ENCODE measurements at places on chromosomes 4 and X.

DNA sequence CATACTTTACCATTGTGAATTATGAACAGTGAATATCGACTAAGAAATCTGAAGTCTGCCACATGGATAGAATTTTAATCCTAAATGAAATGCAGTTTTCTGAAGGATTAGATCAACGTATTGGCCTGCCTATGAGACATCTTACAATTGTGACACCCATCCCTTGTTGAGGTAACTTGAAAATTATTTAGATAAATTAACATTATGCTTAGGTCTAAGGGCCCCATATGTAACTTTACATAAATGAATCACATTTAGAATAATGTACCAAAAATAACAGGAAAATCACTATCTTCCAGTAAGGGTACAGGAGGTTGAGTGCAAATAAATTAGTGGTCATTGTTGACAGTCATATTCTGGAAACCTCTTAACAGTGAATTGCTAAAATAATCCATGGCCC, 13.5 kb downstream of the XAGE5 start:
- DNase-seq: no peak

GRCh38 chr4:83219344-83220331, 65.0 kb downstream of the COQ2 start:
- peak; percentile 61 for DNase-seq

- no peak for DNase-seq
Observed at GRCh38 chr4:24795666-24796381, 451 bp downstream of the SOD3 start.

- DNase-seq: no peak
Observed at GRCh38 chr4:49018718-49019295, 32.7 kb downstream of the CWH43 start.

DNA sequence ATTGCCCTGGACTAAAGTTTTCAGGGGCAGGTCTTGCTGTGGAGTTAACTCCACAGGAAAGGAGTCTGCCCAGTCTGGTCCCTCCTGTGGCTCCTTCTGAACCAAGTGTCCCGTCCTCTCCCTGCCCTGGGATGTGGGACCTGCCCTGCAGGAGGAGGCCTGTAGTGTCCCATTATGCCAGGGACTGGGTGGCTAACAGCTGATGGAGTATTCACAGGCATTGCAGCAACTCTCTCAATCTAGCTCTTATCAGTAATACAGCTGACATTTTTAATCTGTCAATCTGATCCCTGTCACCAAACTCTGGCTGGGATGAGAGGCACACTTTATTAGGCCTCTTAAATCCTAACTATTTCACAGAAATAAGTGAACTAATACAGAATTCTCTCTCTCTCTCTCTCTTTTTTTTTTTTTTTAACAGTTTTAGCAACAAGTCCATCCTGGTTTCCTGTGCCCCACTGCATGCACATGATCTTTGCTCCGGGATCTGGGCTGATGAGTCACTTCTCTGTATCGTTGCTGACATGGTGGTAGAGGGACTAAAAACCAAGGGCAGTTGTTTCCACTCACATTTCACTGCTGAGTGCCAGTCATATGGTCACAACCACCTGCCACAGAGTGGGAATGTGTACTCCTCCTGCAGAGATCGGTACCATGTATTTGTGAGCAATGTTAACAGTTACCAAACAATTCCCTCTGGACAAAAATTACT, 39.1 kb downstream of the HAND2 start:
- DNase-seq: no peak

DNA sequence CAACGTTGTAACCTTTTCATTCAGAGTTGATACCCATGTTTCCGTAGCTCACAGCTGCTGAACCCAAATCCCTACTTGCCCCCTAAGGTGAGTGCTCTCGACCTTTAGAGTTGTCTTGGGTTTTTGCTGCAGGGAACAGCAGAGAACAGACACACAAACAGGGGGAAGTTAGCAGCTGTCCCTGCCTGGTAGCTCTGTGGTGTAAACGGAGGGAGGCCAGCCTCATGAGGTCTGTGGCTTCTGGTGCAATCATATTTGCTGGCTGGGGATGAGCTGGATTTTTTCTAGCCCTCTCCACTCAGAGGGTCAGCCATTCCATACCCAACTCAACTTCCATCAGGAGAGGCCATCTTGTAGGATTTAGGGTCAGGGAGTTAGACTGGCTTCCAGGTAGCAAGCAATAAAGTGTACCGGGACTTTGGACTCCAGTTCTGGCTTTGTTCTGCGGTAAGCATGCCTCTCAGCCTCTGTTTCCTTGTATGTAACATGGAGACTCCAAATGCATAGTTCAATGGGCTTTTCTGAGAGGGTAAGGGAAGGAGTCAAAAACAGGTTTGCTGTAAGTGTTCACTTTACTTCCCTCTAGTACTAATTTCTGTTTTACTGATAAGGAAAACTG, 218.9 kb downstream of the MID1IP1 start:
- no peak for DNase-seq

DNA sequence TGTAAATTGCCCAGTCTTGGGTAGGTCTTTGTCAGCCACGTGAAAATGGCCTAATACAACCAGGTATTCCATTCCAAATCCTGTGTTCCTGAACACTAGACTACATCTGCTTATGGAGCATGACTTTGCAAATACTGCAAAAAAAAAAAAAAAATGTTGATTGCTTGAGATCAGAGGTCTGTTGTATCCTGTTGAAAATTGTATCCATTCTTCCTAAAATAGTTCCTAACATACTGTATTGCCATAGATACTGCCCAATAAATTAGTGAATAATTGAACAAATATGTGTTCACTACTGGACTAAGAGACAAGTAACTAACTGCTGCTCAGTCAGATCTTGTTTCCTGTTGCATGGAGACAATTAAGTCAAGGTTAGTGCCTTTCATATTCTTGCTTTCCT, 164.3 kb upstream of the PABPC4L start:
- DNase-seq: no peak

GRCh38 chr4:169116270-169116901, 106.3 kb upstream of the CBR4 start:
- no peak for DNase-seq

DNA sequence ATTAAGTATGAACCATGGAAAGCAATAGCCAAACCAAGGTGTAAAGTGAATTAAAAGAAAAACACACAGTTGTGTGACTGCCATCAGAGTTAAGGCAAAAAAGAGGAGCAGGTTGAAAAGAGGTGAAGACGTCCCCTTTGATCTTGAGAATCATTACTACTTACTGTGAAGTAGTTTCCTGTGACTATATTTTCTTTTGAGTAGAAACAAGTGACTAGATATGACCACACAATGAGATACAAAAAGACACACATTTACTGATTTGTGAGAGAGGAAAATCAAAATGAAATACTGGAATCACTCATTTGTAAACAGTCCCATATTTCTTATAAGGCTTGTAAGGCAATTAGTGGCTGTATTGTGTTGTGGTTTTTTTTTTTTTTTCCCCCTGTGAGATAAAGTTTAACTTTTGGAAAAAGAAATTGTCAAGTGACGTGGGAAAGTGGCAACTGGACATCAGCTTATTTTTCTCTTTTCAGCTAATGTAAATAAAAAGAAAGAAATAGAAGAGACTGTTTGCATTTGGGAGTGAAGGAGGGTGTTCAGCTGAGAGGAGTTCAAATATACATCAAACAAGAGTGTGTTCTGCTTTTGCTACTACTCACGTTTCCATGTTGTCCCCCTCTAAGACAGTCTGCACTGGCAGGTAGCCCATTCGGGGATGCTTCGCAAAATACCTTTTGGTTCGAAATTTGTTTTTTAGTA, 106.4 kb upstream of the FTHL17 start:
- no peak for DNase-seq

DNA sequence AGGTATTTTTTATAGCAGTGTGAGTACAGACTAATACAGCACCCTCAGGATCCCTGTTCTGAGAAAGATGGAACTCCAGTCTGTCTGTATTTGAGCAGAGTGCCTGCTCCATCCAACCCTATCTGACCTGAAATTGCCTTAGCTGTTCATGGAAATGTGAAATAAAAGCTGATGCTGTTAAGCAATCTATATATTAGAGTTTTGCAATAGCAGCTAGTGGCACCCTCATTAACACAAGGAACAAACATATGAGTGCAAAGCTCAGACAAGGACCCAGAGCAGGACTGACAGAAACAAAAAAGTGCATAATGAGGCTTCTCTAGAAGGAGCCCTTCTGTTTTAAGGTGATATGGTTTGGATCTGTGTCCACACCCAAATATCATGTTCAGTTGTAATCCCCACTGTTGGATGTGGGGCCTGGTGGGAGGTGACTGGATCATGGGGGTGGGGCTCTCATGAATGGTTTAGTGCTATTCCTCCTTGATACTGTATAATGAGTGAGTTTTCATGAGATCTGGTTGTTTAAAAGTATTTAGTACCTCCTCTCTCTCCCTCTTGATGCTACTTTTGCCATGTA, 272.9 kb upstream of the KLF3 start:
- DNase-seq: no peak

GRCh38 chrX:107701493-107702121, 73.3 kb downstream of the PRPS1 start:
- no peak for DNase-seq

DNA sequence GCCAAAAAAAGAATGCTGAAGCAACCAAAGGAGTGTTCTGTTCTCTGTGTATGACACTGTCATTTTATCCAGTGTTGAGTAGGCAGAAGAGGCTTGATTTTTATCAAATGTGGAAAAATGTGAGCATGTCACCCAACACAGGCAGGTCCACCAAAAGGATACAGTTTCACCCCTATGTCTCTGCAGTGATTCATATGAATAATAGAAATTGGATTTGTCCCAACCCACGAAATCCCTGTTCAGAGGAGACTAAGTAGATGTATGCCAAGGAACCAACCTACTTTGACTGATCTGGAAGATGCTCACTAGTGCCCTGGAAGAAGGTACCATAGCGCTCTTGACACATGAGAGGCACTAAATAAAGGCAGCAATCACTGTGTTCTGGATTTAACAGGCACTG, 72.5 kb downstream of the FGF13 start:
- DNase-seq: no peak

GRCh38 chrX:115968436-115969252, 201.9 kb upstream of the AGTR2 start:
- no peak for DNase-seq

- no peak for DNase-seq
Observed at GRCh38 chrX:136176399-136176825, 29.1 kb downstream of the FHL1 start.

DNA sequence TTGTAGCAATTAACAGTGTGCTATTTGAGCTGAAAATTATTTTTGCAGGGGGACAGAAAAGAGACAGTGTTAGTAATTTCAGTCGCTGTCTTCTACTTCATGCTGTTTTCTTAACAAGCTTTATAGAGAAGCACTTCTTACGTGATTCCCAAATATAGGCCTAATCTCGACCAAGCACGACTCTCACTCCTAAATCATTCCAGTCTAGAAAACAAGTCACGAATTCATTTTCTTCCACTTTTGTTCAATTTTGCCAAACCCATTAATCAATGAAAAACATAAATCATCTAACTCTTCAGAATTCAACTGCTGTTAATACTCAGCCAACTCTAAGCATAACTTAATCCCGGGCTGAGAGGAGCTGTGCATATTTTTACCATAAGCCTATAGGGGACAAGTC, 21.0 kb upstream of the FHL1 start:
- DNase-seq: no peak

- DNase-seq: no peak
Observed at GRCh38 chr4:53075162-53075785, 213.2 kb downstream of the RASL11B start.

- DNase-seq: no peak
Observed at GRCh38 chr4:16858275-16858752, 40.1 kb downstream of the LDB2 start.

GRCh38 chr4:3321295-3321889, 28.6 kb downstream of the RGS12 start:
- DNase-seq: no peak

- no peak for DNase-seq
Observed at GRCh38 chr4:5448221-5448620, 260.1 kb downstream of the EVC2 start.

GRCh38 chr4:41207291-41207831, 7.0 kb downstream of the APBB2 start:
- no peak for DNase-seq

- DNase-seq: no peak
Observed at GRCh38 chr4:176404621-176405020, 84.9 kb downstream of the SPCS3 start.

- DNase-seq: no peak
Observed at GRCh38 chr4:135114079-135114478, 912.5 kb upstream of the PABPC4L start.

DNA sequence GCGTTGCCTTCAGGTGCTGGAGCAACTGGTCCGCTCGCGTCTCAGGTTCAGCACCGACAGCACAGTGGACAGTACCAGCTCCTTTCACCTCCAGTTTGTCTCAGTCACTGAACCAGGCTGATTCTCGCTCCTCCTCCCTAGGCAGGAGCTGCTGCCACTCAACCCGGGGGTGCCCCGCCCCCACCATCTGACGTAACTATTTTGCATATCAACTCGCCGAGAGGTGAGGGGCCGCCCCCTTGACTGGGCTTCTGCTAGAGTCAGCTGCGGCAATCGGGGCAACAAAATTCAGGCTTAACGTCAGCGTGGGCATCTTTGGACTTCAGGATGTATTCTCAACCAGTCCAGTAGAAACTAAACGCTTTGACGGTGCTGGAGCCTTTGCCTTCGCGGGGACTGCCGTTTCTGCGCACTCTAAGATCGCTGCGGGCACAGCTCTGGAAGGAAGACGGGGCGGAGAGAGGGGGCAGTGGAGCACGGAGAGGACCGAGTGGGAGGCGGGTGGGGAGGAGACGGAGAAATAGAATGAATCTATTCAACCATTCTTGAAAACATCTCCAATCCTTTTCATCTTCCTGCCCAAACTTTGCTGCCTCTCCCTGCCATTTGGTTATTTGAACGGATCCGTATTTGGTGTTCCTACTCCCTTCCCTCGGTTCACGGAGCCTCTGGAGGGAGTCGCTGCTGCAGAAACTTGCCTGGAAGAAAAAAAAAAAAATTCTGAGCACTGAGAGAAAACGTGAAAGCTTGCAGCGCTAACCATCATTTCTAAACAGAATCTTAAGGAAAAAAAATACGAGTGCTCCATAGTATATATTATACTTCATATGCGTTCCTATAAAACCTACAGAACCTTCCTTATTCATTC, at the start of gene FSTL5:
Gene FSTL5, minus strand, starts transcription at position 109 of the 868 bp plus-strand sequence. CDS start 52,604 bp downstream, outside the sequence.
- DNase-seq: peak; percentile 3

DNA sequence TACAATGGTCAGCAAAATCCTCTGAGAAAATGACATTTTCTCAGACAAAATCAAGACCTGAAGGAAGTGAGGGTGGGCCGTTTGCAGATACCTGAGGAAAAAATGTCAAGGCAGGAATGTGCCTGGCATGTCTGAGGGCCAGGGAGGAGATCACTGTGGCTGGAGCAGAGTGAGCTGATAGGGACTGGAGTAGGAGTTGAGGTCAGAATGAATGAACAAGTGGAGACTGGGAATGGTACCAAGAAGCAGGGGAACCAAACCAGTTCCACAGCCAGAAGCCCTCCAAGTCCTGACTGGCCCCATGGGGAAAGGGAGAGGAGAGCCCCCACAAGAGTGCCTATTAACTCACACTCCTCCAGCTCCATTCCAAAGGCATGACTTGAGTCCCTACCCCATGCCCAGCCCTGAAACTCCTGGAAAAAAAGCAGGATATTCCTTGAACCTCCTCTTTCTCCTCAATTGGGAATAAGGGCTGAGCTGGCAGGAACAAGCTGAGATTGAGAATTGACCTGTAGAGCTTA, 41.5 kb downstream of the STEEP1 start:
- no peak for DNase-seq
